K562 (cell line): ENCODE measurements at places on chromosomes 13 and 19.

DNA sequence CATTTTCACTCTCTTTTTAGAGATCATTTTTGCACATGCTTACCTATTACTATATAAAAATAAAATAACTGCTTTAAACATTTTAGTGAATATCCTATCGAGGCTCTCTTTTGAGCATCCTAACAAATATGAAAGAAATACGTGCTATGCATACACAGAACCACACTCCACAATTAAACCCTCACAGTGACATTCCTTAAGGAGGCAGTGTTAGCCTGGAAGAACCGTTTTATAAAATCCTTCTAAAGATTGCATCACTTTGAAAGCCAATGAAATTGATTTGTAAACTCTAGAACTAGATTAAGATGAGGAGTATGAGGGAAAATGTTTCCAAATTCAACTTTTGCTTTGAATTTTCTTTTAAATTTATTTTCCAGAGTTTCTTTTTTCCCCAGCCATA lies 11.1 kb upstream of the ENOX1 start:
- no peaks in the 10 kb centered on the region for H3K27me3 ChIP-seq
- DNase-seq, result no peak
- no peak overlapping the region for H3K4me3 ChIP-seq
- no peak overlapping the region for H3K27ac ChIP-seq

DNA sequence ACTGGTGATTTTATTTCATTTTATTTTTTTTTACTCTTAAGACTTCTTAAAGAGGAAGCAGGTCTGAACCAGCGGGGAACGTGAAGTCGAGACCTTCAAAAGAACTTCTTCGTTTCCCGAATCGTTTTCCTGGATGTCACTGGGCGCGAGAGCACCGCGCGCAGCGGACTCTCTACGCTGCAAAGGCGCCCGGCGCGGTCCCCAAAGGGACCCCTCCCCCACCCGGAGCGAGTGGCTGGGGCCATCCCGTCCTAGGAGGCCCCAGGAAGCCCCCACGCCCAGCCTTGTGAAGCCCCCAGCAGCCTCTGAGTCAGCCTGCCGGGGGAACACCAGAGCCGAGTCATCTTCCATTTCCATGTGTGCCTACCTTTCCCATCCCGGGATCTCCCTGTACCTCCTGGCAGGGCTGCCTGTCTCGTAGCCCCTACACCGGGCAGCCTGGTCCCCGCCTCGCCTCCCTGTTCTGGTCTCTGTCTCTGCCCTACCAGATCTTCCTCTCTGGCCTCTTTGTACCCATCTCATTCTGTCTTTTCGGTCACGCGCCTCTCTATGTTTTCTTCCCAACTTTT lies 608 bp downstream of the CD70 start:
- no peak overlapping the region for H3K27ac ChIP-seq
- no peaks in the 10 kb centered on the region for H3K36me3 ChIP-seq
- no peaks in the 10 kb centered on the region; the same call in 2 of the 3 replicates for H3K27me3 ChIP-seq
- no peak overlapping the region for H3K4me3 ChIP-seq

- peaks cover 50% of the 10 kb centered on the region for H3K4me1 ChIP-seq
- H3K27me3 ChIP-seq, result no peaks in the 10 kb centered on the region
- H3K27ac ChIP-seq, result no peak overlapping the region
- DNase-seq, result no peak
Measured at GRCh38 chr19:5123646-5124045, 154.7 kb downstream of the KDM4B start.

DNA sequence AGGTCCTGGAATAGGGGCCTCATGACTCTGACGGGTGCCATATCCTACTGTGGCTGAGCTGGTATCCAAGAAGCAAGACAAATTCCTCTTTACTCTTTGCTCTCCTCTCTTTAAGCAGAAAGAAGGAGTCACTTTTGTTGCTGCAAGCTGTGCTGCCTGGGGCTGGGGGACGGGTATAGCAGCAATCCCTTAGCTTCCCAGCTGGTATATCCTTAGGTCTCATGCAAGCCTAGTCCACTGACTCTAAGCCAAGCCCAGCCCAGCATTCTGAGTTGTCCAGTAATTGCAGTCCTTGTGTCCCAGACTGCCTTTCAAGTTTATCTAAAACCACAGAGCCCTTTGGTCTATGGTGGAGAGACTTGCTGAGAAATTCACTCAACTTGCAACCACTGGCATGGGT lies 893.0 kb upstream of the PRR20A start:
- no peak overlapping the region for H3K4me3 ChIP-seq
- no peak for DNase-seq
- no peaks in the 10 kb centered on the region for H3K36me3 ChIP-seq
- H3K27me3 ChIP-seq, result no peaks in the 10 kb centered on the region

DNA sequence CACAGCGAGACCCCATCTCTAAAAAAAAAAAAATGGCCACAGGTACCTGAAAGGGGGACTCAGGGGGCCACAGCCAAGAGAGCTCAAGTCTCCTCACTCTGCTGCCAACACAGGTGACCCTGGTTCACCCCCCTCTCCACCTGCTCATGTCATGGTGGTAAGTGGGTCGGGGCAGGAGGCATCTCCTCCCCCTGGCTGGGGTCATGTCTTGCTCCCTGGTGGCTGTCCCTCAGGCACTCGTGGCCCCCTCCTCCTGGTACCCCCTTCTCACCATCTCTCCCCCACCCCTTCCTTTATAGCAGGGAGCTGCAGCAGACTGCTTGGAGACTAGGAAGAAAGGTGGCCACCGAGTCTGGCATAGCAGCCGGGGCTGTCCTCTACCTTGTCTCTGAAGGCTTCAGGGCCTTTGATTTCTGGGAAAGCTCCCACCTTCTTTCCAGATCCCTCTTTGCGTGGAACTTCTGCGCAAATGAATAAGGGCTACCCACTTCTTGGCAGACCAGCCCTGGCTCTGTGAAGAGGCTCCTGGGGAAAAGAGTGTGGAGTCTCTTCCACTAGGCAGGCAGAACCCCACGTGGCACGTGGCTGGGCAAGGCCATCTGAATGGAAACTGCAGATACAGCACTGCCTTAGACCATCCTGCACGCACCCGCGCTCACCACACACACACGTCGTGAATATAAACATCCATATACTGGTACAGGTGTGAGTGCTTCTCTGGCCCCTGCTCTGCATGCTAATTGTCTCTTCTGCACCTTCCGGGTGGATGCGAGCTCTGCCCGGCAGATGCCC lies 20.1 kb upstream of the MIER2 start:
- H3K4me3 ChIP-seq, result no peak overlapping the region
- DNase-seq, result no peak
- no peak overlapping the region for H3K27ac ChIP-seq
- no peaks in the 10 kb centered on the region for H3K36me3 ChIP-seq
- no peaks in the 10 kb centered on the region; the same call in none of the 2 replicates for H3K4me1 ChIP-seq

GRCh38 chr13:84985860-84986259 lies 813.4 kb downstream of the SLITRK6 start:
- no peaks in the 10 kb centered on the region for H3K4me1 ChIP-seq
- no peak overlapping the region for H3K27ac ChIP-seq
- H3K27me3 ChIP-seq, result no peaks in the 10 kb centered on the region
- no peak overlapping the region for H3K4me3 ChIP-seq

GRCh38 chr13:48749144-48749543 lies 95.4 kb downstream of the CYSLTR2 start:
- H3K36me3 ChIP-seq, result no peaks in the 10 kb centered on the region
- no peak overlapping the region for H3K4me3 ChIP-seq
- DNase-seq, result no peak
- no peaks in the 10 kb centered on the region for H3K27me3 ChIP-seq
- H3K27ac ChIP-seq, result no peak overlapping the region
- no peaks in the 10 kb centered on the region; the same call in 2 of the 3 replicates for H3K4me1 ChIP-seq

DNA sequence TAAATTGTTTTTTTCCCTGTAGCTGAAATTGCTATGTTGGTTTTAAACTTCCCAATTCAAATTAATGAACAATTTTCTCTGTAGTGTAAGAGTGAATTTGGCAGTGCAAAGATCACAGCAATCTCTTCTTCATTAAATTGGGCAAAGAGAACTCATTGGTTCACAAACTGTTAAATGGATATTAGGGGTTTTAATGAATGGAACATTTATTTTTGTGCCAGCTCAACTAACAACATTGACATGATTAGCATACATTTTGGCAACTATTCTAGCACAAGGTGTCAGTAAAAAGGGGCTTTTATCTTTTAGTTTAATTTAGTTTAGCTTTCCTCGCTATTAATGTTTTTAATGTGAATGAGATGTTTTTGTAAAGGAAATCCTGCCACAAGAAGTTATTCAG lies 7.1 kb downstream of the PCDH20 start:
- no peak overlapping the region for H3K27ac ChIP-seq
- no peaks in the 10 kb centered on the region for H3K4me1 ChIP-seq
- H3K36me3 ChIP-seq, result no peaks in the 10 kb centered on the region

GRCh38 chr19:18119013-18119716 lies 21.6 kb downstream of the MAST3 start:
- DNase-seq, result no peak
- H3K4me1 ChIP-seq, result peaks cover 36% of the 10 kb centered on the region
- no peaks in the 10 kb centered on the region for H3K27me3 ChIP-seq
- peaks cover 30% of the 10 kb centered on the region; the same call in 2 of the 3 replicates for H3K36me3 ChIP-seq
- H3K27ac ChIP-seq, result no peak overlapping the region

DNA sequence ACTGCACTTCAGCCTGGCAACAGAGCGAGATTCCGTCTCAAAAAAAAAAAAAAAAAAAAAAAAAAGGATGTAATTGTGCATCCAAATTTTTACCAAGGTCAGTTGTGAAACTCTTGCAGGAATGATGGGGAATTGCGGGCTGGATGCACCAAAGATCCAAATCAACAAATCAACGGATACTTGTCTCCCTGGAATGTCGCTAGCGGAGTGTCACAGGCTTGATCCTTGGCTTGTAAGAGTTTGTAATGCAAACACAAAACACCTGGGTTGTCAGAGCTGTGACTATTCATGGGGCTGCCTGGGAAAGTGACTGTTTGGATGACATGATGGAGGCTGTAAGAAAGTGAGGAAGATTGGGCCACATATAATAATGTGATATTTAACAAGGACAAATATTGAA lies 4.2 kb downstream of the KANK3 start:
- peaks cover 7% of the 10 kb centered on the region; the same call in 2 of the 3 replicates for H3K27me3 ChIP-seq
- DNase-seq, result no peak
- H3K4me1 ChIP-seq, result no peaks in the 10 kb centered on the region; the same call in 2 of the 3 replicates
- no peaks in the 10 kb centered on the region for H3K36me3 ChIP-seq
- H3K4me3 ChIP-seq, result no peak overlapping the region

- no peaks in the 10 kb centered on the region for H3K4me1 ChIP-seq
- no peaks in the 10 kb centered on the region for H3K27me3 ChIP-seq
- H3K4me3 ChIP-seq, result no peak within 1 kb of the TSS
- no peak within 1 kb of the TSS for H3K27ac ChIP-seq
- DNase-seq, result no peak
- no peaks in the 10 kb centered on the region for H3K36me3 ChIP-seq
Measured at GRCh38 chr19:16143399-16144215, at the start of gene HSH2D. TSS of gene HSH2D (plus strand) at chr19:16143685. CDS start at chr19:16148751, 5,066 bp downstream.

- H3K27ac ChIP-seq, result no peak overlapping the region
- H3K36me3 ChIP-seq, result no peaks in the 10 kb centered on the region
- peaks cover 42% of the 10 kb centered on the region for H3K27me3 ChIP-seq
- H3K4me1 ChIP-seq, result no peaks in the 10 kb centered on the region
- no peak for DNase-seq
- H3K4me3 ChIP-seq, result no peak overlapping the region
Measured at GRCh38 chr13:111387026-111387871, 66.8 kb downstream of the TEX29 start.

DNA sequence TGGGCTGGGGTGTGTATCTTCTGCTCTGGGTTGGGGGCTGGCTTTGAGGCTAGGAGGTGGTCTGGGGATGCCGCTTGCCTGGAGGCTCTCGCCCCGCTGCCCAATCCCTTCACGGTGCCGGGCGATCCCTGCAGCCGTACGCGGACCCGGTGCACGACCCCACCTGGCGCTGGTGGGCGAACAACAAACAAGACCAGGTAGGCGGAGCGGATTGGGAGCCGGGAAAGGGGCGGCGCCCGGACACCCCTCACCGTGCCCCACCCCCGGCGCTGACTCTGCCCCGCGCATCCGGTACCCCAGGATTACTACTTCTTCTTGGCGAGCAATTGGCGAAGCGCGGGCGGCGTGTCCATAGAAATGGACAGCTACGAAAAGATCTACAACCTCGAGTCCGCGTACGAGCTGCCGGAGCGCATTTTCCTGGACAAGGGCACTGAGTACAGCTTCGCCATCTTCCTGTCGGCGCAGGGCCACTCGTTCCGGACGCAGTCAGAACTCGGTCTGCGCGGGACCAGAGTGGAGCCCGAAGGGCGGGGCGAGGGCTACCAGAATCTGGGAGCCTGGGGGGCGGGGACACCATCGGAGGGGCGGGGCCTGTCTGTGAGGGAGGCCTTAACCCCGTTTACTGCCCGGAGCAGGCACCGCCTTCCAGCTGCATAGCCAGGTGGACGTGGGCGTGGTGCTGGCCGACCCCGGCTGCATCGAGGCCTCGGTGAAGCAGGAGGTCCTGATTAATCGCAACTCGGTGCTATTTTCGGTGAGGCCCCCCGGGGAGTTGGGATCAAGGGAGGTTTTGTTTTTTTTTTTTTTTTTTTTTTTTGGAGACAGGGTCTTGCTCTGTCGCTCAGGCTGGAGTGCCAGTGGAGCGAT lies 12.1 kb upstream of the PSMD8 start:
- H3K4me1 ChIP-seq, result peaks cover 26% of the 10 kb centered on the region
- H3K27me3 ChIP-seq, result peaks cover 26% of the 10 kb centered on the region
- DNase-seq, result peak; percentile 92
